ENCODE measurements at places on chromosomes 2 and 18.

DNA sequence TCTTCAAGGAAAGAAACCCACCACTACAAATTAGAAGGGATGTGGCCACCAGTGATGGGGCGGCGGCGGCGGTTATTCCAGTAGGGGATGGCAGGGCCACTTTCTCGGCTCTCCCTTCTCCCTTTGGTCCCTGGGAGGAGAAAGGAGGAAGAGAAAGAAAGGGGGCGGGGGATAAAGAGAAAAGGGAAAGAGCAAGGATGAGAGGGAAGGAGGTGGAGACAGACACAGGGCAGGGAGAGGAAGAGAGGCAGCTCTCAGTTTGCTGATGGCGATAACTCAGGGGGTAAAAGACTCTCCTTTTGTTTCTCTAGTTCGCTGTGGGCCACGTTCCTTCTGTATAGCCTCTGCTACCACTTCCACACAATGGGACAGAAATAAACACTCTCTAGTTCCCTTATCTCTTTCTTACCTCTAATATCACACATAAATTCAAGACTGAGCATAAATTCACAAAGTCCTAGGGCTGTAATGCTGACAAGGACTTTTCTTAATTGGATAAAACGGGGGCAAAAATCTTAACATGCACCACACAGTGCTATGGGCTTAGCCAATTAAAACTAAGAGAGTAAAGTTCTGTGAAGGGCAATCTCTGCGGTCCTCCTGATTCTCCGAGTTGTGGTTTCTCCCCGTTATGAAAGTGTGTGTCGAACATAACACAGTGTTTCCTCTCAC is 14.6 kb downstream of the SFT2D3 start:
- no peak for DNase-seq

- no peak for DNase-seq
Observed at GRCh38 chr2:160635488-160635887, 141.9 kb upstream of the RBMS1 start.

GRCh38 chr18:55587418-55588110 is 428 bp downstream of the TCF4 start:
- DNase-seq, result no peak

GRCh38 chr2:15243762-15244161 is 317.4 kb downstream of the NBAS start:
- no peak for DNase-seq

DNA sequence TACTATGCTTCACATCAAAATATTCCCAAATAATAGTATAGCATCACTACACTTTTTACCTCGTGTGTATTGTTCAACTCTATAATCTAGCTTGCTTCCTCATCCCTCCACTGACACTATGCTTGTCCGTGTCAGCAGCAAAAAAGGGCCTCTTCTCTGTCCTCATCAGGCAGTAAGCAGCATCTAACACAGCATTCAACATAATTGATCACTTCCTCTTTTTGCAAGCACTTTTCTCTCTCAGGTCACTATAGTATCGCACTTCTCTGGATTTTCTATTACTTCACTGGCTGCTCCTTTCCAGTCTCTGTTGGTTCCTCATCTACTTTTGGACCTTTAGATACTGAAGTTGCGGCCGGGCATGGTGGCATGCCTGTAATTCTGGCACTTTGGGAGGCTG is 64.9 kb upstream of the ZSWIM2 start:
- DNase-seq, result no peak

- no peak for DNase-seq
Observed at GRCh38 chr2:55869637-55870325, 53.8 kb downstream of the EFEMP1 start.
